ENCODE measurements at places on chromosomes 7 and 10. TPM values are rescaled to one million over a fixed set of nuclear protein-coding genes. Genes with fewer than 3 reads are reported as not detected.

TMEM229A gene
- total RNA-seq: not detected

NME8 gene
- not detected for total RNA-seq

C7orf33 gene
- not detected for total RNA-seq

OIT3 gene
- 0.21 TPM for total RNA-seq

CCDC172 gene
- not detected for total RNA-seq

DRGX gene
- total RNA-seq: not detected

PLEKHS1 gene
- 0.11 TPM for total RNA-seq

CTNNA3 gene
- total RNA-seq: 0.39 TPM

SDK1 gene
- 5.4 TPM for total RNA-seq

ANKRD30A gene
- not detected for total RNA-seq

GOLGA7B gene
- total RNA-seq: not detected

PALD1 gene
- total RNA-seq: 3.1 TPM

GRCh38 chr10:103513380-103514060 lies 20.0 kb downstream of the NEURL1 start:
- H3K4me3 ChIP-seq: no peak overlapping the region
- H3K4me1 ChIP-seq: peaks cover 22% of the 10 kb centered on the region
- H3K27me3 ChIP-seq: peaks cover 6% of the 10 kb centered on the region
- no peak for DNase-seq

DNA sequence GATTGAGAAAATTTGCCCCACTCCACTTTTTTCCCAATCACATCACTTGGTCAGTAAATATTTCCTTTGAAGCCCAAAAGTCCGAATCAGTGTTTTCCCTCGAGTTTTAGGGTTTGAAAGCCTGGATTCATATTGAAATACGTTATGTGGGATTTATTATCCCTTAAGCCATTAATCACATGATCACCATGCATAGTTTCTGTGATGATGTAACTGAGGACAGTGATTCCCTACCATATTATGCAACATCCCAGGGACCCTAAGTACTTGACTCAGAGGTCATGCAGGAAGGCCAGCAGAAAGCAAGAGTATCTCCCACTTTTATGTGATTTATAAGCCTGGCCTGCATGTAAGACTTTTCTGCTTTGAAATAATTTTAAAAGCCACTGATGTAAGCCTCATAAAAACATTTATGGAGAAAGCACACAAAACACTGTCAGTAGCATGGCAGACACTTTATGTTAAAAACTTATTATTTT lies 630.6 kb upstream of the ZWINT start:
- no peaks in the 10 kb centered on the region for H3K36me3 ChIP-seq
- DNase-seq: no peak
- no peaks in the 10 kb centered on the region for H3K4me1 ChIP-seq
- H3K27me3 ChIP-seq: no peaks in the 10 kb centered on the region
- H3K27ac ChIP-seq: no peak overlapping the region

DNA sequence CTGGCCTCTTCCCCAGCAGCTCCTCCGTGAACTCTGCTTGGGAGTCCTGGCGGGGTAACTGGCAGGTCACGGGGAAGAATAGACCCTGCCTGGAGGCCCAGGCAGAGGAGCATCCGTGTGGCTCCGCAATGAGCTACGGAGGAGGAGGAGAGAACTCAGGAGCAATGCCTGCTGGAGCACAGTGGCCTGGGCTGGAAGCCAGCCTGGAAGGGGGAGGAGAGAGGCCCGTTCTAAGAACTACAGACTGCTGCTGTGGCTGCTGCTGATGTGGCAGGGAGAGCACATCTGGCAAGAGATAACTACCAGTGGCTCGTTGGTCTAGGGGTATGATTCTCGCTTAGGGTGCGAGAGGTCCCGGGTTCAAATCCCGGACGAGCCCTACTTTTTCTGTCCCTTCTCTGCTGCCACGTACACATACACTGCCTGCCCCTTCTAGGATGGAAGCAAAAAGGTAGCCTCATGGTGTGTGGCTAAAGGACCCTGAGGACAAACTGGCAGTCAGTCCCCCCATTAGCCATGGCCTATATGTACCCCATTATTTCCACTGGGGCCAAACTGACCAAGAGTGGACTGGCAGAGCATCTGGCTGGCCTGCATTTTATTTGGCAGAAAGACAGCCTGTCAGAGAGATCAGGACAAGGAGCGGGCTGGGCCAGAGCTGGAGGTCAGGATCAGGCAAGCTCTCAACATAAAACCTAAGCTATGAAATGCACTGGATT lies 7.7 kb upstream of the OPN1SW start:
- no peak overlapping the region for H3K27ac ChIP-seq
- H3K36me3 ChIP-seq: peaks cover 3% of the 10 kb centered on the region
- peaks cover 18% of the 10 kb centered on the region for H3K27me3 ChIP-seq
- no peak for DNase-seq
- no peak overlapping the region for H3K4me3 ChIP-seq

DNA sequence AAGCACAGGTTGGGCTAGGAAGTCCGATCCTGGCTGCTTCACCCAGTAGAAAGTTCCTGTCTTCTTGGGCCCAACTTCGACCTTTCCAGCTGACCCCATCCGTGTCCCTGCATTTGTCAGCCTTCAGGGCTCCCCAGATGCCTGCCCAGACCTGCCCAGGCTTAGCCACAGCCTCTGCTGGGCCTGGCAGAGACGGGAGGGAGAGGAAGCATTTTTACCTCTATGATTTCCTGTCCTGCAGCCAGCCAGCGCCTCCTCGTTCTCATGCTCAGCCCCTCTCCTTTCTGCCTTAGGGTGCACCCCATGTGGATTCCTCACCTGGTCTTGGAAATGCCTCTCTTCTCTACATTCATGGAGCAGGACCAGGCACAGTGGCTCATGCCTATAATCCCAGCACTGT lies 3.7 kb downstream of the METTL27 start:
- no peaks in the 10 kb centered on the region for H3K36me3 ChIP-seq
- no peaks in the 10 kb centered on the region for H3K27me3 ChIP-seq
- peaks cover 3% of the 10 kb centered on the region for H3K4me1 ChIP-seq
- DNase-seq: no peak
- no peak overlapping the region for H3K4me3 ChIP-seq

DNA sequence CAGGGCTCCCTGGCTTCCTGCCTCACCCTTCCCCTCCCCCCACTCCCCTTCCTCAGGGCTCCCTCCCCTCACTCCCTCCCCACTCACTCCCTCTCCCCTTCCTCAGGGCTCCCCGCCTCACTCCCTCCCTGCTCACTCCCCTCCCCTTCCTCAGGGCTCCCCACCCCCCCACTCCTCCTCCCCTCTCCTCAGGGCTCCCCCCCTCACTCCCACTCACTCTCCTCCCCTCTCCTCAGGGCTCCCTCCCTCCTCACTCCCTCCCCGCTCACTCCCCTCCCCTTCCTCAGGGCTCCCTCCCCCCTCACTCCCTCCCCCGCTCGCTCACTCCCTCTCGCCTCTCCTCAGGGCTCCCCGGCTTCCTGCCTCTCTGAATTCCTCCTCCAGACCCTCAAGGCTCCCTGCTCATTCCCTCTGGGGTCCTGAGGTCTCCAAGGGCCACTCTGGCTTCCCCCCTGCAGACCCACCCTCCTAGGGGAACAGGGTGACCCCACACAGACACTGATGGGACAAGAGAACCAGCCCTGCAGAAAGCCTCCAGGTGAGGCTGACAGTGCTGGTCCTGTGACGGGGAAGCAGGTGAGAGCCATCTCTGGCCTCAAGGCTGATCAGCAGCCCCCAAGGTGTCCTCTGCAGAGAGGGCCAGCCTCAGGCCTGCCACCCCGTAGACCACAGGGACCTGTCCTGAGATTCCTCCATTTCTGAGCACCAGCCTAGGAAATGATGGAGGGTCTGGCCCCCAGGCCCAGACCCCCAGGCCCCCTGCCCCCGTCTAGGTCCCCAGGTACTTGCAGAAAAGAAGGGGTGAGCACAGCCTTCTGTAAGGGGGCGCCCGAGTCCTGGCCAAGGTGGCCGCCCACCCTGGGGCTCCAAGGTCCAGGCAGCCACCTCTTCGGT lies 47.2 kb downstream of the PWWP2B start:
- no peaks in the 10 kb centered on the region for H3K36me3 ChIP-seq
- no peaks in the 10 kb centered on the region for H3K27me3 ChIP-seq
- H3K4me3 ChIP-seq: no peak overlapping the region
- H3K4me1 ChIP-seq: peaks cover 45% of the 10 kb centered on the region
- DNase-seq: no peak

- H3K36me3 ChIP-seq: peaks cover 2% of the 10 kb centered on the region
- H3K4me1 ChIP-seq: peaks cover 24% of the 10 kb centered on the region
- H3K27ac ChIP-seq: no peak overlapping the region
- H3K4me3 ChIP-seq: no peak overlapping the region
These were observed 11.0 kb upstream of the ADD3 start for GRCh38 chr10:109996766-109997171.

- H3K27ac ChIP-seq: no peak overlapping the region
- no peak for DNase-seq
- H3K4me1 ChIP-seq: peaks cover 25% of the 10 kb centered on the region
- no peak overlapping the region for H3K4me3 ChIP-seq
- H3K27me3 ChIP-seq: peaks cover 2% of the 10 kb centered on the region
These were observed 8.3 kb downstream of the SLC13A4 start for GRCh38 chr7:135719688-135720087.

- peaks cover 3% of the 10 kb centered on the region for H3K36me3 ChIP-seq
- peaks cover 29% of the 10 kb centered on the region for H3K4me1 ChIP-seq
- H3K27me3 ChIP-seq: no peaks in the 10 kb centered on the region
- DNase-seq: no peak
- H3K4me3 ChIP-seq: peak overlapping the region; percentile 98
These were observed 1.1 kb upstream of the DMTF1 start for GRCh38 chr7:87151002-87151728.

- H3K4me3 ChIP-seq: no peak overlapping the region
- H3K36me3 ChIP-seq: peaks cover 24% of the 10 kb centered on the region
- no peaks in the 10 kb centered on the region for H3K27me3 ChIP-seq
- H3K4me1 ChIP-seq: peaks cover 79% of the 10 kb centered on the region
- DNase-seq: no peak
These were observed 60.1 kb downstream of the ZMIZ1 start for GRCh38 chr10:79128923-79129305.

GRCh38 chr10:16686054-16686902 lies 130.9 kb downstream of the RSU1 start:
- no peaks in the 10 kb centered on the region for H3K27me3 ChIP-seq
- no peak for DNase-seq
- no peak overlapping the region for H3K4me3 ChIP-seq
- no peak overlapping the region for H3K27ac ChIP-seq
- no peaks in the 10 kb centered on the region for H3K4me1 ChIP-seq

DNA sequence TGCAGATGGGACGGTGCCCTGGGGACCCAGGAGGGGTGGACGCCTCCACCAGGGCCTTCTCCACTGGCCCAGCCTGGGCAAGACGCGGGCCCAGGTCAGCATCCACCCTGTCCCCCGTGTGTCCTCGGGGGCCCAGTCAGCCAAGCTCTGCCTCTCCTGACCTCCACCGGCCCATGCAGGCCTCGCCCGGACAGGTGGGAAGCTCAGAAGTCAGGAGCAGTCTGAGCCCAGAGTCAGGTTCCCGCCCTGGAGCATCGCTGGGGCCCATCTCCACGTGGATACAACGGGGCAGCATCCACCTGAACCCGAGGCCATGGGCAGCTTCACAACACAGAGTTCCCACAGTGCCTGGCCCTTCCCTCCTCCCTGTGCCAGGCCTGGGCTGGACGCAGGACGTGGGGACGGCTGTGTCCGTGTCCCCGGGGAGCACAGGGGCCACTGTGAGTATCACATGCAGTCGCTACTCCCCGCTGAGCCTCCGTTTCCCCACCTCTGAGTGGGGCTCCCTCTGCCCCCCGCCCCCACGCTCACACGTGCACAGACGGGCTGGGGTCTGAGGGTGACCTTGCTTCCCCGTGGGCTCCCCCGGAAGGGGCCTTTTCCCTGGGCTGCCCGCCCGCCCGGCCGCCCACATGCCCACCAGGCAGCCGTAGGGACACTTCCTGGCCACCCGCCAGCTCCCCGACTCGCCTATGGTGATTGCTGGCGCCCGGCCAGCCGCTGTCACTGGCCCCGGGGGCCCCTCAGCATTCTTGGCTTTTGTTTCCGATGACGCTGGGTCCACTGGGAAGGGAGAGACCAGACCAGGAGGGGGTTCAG lies 64.3 kb downstream of the PDGFA start:
- peak; percentile 94 for DNase-seq
- peak overlapping the region; percentile 50 for H3K27ac ChIP-seq
- peaks cover 49% of the 10 kb centered on the region for H3K4me1 ChIP-seq
- no peaks in the 10 kb centered on the region for H3K27me3 ChIP-seq
- H3K4me3 ChIP-seq: no peak overlapping the region

- no peaks in the 10 kb centered on the region for H3K27me3 ChIP-seq
- DNase-seq: no peak
- H3K36me3 ChIP-seq: no peaks in the 10 kb centered on the region
These were observed 186.7 kb upstream of the KLF6 start for GRCh38 chr10:3971713-3972112.

DNA sequence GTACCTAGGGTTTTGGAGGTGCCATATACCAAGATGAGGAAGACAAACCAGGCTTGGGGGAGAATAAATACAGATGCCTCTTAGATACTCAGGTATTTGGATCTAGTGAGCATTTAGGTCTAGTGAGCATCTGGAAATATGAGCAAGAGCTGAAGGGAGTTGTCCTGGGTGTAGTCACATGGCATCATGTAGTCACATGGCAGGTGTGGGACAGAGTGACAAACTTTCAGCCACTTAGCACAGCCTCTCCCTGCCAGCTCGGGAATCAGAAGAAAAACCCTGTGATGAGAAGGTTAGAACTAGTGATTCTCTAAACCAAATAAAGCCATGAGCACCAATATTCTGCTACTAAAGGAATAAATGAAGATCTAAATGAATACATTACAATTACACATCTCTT lies 24.3 kb downstream of the RGR start:
- DNase-seq: no peak
- H3K36me3 ChIP-seq: no peaks in the 10 kb centered on the region
- H3K27me3 ChIP-seq: peaks cover 15% of the 10 kb centered on the region
- no peak overlapping the region for H3K27ac ChIP-seq
- no peaks in the 10 kb centered on the region for H3K4me1 ChIP-seq
- H3K4me3 ChIP-seq: no peak overlapping the region

DNA sequence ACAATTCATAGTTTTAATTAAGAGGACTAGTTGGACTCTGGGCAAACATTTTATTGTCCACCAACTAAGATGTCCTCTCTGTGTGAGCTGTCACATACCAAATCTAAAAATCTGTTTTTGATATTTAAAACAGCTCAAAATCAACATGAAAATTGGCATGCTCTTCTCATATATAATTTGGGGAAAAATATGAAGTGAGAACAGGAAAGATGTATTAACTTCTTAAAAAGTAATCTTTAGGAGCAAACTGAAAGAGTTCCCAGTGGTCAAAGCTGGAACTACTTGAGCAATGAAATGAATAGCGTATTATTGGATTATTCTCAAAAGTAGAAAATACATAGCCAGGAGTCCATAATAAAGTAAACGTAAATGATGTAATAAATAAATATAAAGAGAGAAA lies 147.2 kb downstream of the DYNC1I1 start:
- H3K4me1 ChIP-seq: peaks cover 8% of the 10 kb centered on the region
- DNase-seq: no peak
- peaks cover 7% of the 10 kb centered on the region for H3K36me3 ChIP-seq
- no peak overlapping the region for H3K27ac ChIP-seq
- no peaks in the 10 kb centered on the region for H3K27me3 ChIP-seq

GRCh38 chr10:33509231-33509831 lies 174.9 kb upstream of the NRP1 start:
- H3K4me1 ChIP-seq: peaks cover 12% of the 10 kb centered on the region
- peaks cover 7% of the 10 kb centered on the region for H3K27me3 ChIP-seq
- no peaks in the 10 kb centered on the region for H3K36me3 ChIP-seq
- no peak for DNase-seq
- H3K4me3 ChIP-seq: no peak overlapping the region

GRCh38 chr10:60123172-60123571 lies 216.8 kb upstream of the CCDC6 start:
- no peaks in the 10 kb centered on the region for H3K27me3 ChIP-seq
- peaks cover 3% of the 10 kb centered on the region for H3K36me3 ChIP-seq
- no peak overlapping the region for H3K4me3 ChIP-seq
- no peak overlapping the region for H3K27ac ChIP-seq
- DNase-seq: no peak

GRCh38 chr7:2134740-2135139 lies 98.0 kb downstream of the MAD1L1 start:
- DNase-seq: no peak
- no peak overlapping the region for H3K4me3 ChIP-seq
- no peaks in the 10 kb centered on the region for H3K27me3 ChIP-seq

Data from osteocyte (in vitro differentiated cells).